Stimulated activated naive B cell treated with anti-CD40 and anti-IgM and Interleukin-4, amounts not matched to agents 10 μg/mL and 1 μg/mL and 100 μg/mL, for 72 hours (primary cell): ENCODE measurements at places on chromosomes 12 and 14.

- DNase-seq: no peak
Measured at GRCh38 chr14:68395604-68396003, 397.3 kb downstream of the ZFP36L1 start.

- no peak for DNase-seq
Measured at GRCh38 chr14:71692496-71692895, 239.7 kb upstream of the RGS6 start.

DNA sequence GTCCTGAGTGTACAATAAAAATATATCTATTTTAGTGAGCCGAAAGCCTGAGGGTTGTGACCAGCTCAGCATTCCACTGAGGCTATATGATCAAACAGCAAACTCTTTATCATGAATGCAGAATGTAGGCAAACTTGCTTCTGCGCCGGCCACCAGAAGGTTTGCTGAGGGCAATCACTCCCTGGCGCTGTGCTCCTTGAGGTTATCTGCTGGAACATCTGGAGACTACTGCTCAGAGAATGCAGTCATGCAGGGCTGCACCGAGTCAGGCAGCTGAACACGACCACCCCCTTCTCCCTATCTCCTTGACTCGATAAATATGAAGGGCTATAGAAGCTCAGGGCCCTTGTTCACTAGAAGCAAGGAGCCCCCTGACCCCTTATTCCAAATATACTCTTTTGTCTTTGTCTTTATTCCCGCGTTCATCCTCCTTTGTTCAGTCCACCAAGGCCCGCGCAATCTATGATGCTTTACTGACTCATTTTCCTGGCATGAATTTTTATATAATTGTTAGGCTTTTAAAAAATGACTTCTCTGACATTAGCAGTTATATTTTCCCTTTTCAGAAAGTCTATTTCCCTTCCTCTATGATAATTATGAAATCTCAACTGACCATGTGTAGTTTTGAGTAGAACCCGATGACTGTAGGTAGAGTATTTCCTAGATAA is 1089.3 kb downstream of the SLC16A7 start:
- DNase-seq: no peak

DNA sequence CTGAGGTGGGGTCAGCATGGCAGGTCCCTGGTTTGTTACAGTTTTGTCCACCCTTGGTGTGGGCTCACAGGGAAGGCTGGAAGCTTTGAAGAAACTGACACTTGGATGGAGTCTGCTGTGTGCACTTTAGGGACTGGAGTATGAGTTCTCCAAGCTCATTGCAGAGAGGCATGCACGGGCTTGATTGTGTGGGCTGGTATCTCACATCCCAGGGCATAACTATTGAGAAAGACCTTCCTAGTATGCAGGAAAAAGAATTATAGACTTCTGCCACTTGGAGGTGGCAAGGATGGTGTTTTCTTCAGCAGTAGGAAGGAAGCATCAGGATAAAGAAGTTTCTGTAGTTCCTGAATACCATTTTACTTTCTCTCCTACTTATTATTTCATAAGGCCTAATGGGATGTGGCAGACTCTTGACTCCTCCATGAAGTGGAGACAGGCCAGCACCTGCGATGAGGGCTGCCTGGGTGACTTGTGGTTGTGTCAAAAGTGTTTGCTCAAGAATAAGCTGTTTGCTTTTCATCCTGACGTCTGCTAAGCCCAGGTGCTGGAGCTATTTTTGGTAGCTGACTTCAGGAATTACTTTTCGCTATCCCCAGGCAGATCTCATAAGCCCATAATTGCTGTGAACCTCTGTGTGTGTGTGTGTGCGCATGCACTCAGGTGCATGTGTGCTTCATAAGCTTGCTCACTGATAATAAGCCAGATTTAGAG is 125.8 kb downstream of the KTN1 start:
- DNase-seq: no peak

DNA sequence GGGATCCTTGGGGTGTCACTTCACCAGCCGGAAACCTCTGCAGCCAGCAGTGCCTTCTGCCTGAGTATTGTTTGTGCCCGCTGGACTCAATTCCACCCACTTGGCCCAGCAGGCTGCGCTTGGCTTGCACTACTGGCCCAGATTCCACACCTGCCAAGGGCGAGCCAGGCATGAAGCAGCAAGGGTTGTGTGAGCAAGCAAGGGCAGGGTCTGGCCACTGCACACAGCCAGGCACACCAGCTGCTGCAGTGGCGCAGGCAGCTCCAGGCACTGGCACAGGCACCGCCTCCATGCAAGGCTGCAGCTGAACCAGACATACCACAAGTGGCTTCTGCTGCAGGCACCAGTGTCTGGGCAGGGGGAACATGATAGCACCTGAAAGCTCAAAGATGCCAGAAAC is 99.5 kb downstream of the NUAK1 start:
- no peak for DNase-seq

GRCh38 chr12:93868771-93869170 is 191.6 kb downstream of the CRADD start:
- no peak for DNase-seq

GRCh38 chr14:65993103-65993502 is 493.1 kb upstream of the CCDC196 start:
- DNase-seq: no peak

GRCh38 chr12:13121568-13121967 is 18.1 kb upstream of the GSG1 start:
- DNase-seq: no peak

DNA sequence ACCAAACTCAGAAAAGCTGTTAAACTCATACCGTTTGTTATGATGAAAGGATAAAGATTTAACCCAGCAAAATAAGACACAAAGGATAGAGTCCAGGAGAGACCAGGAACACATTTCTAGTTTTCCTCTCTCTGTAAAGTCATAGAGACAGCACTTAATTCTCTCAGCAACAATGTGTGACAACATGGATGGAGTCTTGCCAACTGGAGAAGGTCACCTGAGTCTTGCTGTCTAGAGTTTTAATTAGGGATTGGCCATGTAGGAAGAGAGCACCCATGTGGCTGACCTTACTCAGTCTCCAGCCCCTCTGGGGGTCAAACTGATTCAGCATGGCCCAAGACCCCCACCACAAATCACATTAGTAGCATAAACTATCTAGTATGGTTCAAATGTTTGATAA is 151.0 kb upstream of the ATF7IP start:
- DNase-seq: no peak

DNA sequence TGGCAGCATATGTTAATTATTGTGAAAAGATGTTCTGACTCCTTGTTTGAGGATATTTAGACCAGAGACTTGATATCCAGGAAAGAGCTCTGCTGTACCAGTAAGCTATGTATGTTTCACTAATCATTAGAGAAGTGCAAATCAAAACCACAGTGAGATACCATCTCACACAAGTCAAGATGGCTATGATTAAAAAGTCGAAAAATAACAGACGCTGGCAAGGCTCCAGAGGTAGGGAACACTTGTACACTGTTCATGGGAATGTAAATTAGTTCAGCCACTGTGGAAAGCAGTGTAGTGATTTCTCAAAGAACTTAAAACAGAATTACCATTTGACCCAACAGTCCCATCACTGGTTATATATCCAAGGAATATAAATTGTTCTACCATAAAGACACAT is 171.6 kb downstream of the DPY19L2 start:
- DNase-seq: no peak

DNA sequence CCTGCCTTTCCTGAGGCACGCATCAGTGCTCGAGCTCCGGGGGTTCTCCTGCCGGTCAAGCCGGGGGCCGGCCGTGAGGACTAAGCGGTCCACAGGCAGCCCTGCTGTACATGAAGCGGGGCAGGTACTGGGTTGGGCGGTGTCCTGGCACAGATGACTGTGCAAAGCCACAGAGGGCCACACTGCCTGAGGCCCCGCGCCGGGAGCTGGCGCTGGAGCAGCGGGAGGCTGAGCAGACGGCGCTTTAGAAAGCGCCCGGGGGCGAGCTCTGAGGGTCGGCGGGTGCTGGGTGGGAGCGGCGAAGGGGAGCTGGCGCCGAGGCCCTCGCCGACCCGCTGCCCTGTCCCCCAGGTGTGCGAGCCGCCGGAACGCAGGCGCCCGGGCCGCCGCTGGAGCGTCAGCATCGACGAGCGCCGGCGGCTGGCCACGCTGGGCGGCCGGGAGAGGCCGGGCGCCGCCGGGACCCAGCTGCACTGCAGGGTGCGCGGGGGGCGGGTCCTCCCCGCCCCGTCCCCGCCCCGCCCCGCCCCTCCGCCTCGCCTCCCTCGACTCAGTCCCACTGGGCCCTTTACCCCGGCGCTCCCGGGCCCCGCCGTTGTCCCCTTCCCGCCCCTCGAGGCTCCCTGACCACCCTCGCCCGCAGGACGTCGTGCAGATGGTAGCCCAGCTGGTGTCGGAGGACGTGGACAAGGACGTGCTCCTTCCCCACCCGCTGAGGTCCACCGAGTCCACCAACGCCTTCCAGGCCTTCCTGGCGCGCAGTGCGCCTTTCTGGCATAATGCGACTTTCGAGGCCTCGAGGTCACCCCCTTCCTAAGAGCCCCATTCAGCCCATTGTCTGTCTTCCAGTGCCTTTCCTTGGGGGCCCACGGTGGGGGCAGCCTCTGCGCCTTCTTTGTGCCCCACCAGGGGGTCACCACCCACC is 8.3 kb upstream of the MTA1 start:
- DNase-seq: no peak
